NCI-H1930 (cell line): ENCODE measurements at places on chromosomes 3 and 15.

- DNase-seq = no peak
Observed at GRCh38 chr15:92772061-92772460, 116.5 kb upstream of the FAM174B start.

DNA sequence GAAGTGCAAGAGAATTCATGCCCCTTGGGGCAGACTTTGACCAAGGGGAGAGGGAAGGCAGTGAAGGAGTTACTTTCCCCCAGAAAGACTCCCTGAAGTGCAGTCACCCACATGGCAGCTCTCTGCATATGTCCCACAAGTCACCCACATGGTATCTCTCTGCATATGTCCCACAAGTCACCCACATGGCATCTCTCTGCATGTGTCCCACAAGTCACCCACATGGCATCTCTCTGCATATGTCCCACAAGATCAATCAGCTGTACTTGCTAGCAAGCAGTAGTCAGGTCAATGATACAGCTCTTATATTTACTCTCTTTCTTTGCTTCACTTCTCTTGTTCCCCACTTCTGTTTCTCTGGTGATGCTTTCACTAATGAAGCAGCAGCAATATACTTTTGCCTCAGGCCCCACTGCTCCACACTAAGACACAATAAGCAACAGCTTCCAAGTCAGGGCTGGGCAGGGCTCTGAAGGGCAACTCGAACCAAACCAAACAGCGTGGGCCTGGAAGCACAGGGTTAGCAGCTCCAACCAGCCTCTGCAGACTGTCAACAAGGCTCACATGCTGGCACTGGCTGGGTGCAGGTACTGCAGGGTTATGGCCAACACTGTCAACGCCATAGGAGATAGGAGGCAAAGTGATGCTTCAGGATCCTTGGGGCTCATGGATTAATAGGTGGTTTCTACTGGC is 46.7 kb downstream of the THBS1 start:
- DNase-seq = no peak

DNA sequence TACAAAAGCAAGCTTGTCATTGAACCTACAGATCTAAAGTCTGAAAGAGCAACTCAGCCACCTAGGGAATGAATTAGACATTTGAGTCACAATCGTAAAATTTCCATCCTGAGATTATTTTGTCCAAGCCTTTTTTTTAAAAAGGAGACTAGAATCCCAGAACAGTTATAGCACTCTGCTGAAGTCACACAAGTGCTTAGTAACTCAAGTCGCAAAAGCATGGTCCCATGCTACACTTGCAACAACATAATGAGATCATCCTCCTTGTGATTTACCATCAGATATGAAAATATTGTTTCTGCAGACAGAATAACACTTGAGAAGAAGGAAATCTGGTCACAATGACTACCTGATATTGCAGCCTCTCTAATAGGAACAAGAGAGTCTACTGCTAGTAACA is 106.7 kb downstream of the ZIC4 start:
- DNase-seq = no peak

DNA sequence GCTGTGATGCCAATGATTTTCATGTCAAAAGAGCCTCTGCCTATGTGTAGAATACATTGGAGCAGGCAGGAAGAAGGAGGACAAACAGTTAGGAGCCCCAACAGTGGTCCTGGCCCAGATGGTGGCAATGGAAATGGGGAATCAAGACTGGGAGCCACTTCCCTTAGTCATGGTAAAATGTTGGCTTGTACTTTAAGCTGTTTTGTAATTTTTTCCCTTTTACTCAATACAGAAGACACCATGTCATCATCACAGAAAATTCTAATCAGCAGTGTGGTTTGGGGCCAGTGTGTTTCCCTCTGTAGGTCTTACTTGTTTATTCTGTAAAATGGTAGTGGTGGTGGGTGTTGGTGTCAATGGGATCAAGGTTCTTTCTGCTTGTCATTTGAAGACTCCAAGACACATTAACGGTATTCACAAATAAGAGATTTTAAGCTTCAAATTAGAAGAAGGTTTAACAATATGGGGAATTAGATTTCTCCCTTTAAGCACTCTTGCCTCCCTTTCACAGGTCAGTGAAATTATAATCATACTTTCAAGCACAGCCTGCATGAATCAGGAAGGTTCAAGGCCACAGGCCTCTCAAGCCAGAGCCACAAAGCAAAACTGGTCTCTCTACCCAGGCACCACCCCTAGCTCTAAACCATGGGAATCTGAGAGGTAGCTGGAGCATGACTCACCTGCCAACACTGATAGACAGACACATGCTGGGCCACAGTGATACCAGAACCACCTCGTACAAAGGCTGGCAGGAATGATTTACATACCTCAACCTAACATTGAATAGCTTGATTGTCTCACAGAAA is 24.9 kb downstream of the SIAH2 start:
- no peak for DNase-seq

GRCh38 chr15:74716651-74717050 is 8.7 kb downstream of the CYP1A1 start:
- DNase-seq = no peak

DNA sequence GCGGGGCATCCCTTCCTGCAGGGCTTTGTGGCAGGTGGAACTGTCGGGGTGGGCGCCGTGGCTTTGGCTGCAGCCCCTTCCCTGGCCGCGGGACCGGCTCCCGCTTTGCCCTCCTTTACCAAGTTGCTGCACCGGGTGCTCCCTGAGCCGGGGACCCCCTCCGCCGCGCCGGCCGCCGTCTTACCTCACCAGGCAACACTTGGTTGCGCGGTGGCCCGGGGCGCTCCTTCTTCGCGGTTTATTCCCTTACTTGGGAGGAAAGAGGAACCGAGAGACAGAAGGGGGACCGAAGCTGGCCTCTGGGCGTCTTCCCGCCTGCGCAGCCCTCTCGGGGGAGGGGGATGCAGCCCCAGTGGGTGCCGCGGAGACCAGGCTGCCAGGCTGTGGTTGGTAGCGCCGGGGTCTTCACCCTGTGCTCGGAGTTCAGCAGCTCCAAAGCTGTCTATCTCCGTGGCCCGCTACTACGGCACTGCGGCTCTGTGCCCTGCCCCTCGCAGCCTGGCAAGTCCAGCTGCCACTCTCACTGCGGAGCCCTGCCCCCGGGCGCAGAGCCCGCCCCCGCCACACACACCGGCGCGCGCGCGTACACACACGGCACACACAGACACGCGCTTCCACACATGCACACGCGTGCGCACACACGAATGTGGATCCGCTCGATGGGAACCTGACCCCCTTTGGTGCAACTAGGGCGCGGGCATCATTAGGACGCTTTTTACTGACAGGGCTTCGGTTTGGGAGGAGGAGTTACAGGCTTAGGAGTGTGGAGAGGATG is at the start of gene DGKG:
DGKG (minus strand) TSS at position 473 of the 775 bp plus-strand sequence. CDS start 41,775 bp downstream, outside the sequence.
- DNase-seq = no peak

DNA sequence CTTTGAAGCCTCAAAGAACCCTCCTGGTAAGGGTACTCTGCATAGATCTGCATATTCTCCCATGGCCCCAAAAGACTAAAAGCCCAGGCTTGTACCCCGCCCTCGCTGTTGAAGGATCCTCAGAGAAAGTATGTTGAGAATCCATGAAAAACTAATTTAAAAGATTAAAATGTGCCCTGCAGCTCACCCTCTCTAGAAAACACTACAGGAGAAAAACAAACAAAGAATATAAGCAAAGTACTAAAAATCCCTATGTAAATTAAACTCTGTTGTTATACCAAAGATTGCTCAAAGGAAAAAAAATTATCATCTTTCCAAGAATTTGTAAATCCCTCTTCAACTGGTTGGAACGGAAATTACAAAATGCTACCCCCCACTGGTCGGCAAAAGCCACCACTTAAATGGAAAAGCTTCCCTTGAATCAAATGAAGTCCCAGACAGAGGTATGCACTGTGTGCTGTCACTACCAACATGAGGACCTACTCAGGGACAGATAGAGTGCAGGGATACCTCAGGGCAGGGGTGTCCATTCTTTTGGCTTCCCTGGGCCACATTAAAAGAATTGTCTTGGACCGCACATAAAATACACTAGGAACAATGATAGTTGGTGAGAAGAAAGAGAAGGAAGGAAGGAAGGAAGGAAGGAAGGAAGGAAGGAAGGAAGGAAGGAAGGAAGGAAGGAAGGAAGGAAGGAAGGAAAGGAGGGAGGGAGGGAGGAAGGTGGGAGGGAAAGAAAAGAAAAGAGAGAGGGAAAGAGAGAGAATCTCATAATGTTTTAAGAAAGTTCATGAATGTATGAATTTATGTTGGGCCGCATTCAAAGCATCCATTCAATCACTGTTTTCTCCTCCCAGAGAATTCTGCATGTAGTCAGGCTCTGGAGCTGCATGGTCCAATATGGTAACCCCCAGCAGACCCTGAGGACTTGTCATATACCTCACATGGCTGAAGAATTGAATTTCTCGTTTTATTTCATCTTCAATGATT is 88.1 kb downstream of the MAGI1 start:
- DNase-seq = no peak

DNA sequence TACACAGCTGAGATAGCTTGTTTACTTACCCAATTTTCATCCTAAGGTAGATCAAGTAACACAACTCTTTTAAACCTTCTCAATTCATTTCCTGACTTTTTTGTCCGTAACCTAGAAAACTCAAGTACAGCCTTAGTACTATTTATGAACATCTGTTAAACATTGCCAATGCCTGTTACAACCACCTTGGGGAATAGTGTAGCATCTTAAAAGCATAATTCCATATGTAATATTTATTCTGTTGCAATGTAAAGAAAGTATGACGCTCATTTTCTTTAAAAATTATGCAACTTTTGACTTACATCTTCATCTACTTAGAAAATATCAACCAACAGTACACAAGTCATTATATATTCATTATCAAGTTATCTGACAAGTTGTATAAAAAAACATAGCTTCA is 54.6 kb downstream of the SUCLG2 start:
- DNase-seq = no peak

GRCh38 chr15:58877999-58878825 is 55.3 kb downstream of the SLTM start:
- no peak for DNase-seq

DNA sequence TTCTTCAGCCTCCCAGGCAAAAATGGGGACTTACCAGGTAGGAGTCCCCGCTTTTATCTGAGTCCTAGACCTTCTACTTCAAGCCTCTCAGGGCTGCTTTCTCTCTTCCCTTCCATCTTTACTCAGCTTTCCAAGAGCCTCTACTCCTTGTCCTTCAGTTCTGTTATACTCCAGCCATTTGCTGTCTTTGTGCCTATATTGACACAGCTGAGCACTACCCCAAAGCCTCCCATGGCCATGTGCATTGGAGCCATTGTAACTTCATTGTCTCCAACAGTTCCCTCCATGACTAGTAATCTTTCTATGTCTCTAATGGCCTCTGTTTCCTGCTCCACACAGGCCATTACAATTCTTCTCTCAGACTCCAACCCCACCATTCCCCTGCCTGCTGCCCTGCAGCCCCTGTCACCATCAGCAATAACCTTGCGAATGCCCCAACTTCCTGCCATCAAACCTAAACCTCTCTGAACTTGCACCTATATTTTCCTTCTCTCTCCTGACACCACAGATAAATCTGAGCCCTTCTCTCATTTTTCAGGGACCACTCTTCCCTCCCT is 77.9 kb upstream of the ADPGK start:
- no peak for DNase-seq

DNA sequence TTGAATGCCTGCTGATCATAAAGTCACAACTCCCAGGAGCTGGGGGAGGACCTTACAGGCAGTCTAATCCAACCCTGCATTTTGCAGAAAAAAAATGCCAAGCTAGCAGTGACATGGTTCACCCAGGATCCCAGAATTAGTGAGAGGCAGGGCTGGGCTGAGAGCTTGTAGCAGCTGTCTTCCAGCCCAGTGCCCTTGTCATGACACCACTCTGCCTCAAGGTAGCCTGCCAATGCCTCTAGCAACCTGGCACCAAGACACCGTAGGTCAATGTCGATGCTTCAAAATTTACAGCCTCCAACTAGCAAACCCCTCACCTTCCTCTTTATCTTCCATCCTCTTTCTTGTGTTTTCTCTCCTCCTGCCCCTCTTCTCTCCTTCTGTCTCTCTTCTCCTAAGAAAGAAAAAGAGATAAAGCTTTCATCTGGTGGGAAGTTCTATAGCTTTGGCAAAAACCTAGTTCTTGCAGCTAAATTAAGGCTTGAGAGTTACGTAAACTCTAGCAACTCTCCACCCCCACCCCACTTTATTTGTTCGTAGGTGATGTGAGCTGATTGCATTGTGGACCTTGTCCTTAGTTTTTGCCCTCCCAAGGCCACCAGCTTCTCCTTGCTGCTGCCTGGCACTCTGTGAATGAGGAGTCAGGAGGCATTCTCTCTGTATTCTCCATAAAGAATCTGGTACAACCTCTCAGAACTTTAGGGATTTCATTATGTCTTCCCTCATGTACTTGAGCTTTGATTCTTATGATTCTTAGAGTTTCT is 18.3 kb upstream of the BFSP2 start:
- DNase-seq = no peak

DNA sequence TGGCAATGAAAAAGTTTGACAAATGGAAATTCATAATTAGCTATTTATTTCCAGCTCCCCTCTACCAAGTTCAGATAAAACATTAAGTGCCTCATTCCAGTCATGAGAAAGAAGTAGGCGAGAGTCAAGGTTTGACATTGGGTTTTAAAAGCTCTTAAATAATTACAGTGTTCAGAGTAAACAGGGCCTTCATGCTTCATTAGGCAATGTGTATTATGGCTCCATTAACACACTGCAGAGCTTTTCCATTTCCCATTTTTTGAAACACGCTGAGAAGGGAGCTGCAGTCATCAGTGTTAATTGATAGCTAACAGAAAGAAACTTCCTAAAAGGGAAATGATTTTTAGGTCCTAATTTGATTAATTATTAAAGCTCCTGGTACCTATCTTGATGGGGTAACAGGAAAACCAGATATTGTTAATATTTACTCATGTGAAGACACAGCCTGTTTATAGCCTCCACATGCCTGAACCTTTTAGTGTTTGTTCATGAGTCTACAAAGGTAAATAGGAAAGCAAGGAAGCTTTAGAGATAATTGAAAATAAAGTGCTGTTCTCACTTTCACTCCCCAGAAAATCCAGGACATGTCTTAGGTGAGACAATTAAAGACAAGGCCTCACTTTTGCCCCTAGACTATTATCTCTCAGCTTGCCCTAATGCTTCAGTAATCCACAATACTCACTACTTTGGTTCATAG is 28.7 kb downstream of the SST start:
- no peak for DNase-seq

DNA sequence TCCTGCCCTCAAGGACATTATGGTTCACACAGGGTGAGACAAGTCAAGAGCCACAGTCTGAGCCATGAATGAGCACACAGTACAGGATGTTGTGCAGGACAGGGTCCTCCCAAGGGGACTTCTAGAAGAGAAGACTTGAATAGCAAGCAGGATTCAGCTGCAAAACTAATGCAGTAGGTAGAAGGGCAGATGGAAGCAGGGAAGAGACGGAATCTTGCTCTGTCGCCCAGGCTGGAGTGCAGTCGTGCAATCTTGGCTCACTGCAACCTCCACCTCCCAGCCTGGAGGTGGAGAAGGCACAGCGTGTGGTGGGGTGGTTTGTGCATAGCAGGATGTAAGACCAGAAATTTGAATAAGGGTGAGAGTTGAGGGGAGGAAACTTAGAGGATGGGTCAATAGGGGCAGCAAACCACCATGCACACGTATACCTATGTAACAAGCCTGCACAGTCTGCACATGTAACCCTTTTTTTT is 8.0 kb downstream of the BCL2L10 start:
- DNase-seq = no peak
